ENCODE measurements at places on chromosomes 3 and 15.

DNA sequence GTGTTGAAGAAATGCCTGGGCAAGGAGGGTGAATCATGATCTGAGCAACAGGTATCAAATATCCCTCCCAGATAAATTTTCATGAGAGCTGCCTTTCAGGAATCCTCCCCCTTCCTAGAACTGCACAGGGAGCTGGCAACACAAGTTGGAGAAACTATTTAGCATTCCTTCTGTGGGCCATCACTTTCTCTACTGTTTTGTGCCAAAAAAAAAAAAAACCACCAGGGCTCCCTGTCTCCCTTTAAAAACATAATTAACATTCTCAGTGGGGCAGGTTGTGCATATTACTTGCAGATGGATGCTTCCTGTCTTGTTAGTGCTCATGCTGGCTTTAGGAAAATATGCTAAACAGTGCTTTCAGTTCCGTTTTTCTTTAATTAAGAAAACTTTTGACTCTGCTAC, 234.9 kb upstream of the LMCD1 start:
- no peak for DNase-seq

DNA sequence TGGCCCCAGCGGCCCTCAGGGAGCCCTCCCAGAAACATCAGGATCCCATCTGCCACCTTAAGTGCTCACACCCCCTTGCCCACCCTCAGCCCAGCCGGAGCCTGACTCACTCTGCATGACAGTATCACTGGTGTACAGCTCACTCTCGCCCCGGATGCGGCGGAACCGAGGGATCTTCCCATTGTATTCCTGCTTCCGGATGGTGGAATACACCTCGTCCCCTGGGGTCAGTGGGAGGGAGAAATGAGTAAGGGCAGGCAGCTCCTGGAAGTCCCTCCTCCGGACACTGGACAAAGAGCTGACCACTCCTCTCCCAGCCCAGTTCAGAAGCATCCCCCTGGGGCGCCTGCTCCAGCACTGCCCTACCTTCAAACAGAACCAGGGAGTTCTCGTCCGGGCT, 16.5 kb downstream of the SEMA7A start:
- no peak for DNase-seq

GRCh38 chr3:130712718-130713423, 33.8 kb downstream of the PIK3R4 start:
- DNase-seq, result no peak

DNA sequence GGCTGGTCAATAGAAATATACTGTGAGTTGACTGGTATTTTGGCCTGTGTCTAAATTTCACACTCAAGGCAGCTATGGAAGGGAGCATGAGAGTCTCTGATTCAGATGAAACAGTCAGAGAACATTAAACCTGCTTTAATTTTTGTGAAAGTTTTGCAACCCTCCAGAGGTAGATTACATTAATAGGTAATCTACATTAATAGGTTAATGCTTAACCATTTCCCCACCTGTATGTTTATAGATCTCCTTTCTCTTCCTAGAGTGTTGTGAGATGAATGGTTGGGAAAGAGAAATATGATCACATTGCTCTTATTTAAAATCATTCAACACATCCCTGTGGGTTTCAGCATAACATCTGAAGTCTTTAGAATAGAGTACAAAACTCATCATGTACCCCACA, 586.9 kb upstream of the DPPA4 start:
- DNase-seq, result no peak

DNA sequence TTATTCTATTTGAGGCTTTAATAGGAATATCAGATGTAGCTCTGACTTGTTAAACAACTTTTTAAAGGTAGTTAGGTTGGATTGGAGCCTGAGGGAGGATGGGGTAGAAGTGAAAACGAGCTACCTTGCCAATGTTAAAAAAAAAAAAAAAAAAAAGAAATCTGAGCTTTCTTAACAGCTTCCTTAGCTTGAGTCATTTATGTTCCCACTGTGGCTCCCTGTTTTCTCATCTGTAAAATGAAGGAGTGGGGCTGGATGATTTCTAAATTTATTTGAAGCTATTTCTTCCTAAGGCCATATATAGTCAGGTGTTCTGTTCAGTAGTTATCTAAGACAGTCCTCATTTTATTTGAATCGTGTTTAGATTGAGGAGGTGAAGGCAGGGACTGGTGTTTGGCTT, 105.7 kb downstream of the EDEM1 start:
- no peak for DNase-seq

- DNase-seq, result no peak
These were observed 458.2 kb upstream of the MDFIC2 start for GRCh38 chr3:70770650-70771049.

DNA sequence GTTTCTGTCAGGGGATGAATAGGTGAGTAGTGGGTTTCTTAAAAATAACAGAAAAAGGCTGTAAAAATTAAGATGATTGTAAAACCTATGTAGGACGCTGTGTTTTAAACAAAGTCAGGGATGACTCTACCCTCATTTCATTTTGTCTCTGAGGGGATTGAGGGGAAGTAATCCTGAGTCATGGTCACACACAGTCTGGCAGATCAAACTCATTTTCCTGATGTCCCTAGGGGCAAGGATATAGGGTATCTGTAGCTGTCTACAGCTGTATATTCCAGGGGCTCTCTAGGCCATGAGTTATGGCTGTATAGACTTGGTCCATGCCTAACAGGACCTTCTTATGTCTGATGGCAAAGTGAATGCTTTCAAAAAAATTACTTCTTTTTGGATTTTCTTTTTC, 421.1 kb downstream of the PDCD6IP start:
- no peak for DNase-seq

- DNase-seq, result no peak
These were observed 83.7 kb downstream of the ETV5 start for GRCh38 chr3:186025161-186025560.

GRCh38 chr3:19220311-19220710, 72.0 kb downstream of the KCNH8 start:
- no peak for DNase-seq

DNA sequence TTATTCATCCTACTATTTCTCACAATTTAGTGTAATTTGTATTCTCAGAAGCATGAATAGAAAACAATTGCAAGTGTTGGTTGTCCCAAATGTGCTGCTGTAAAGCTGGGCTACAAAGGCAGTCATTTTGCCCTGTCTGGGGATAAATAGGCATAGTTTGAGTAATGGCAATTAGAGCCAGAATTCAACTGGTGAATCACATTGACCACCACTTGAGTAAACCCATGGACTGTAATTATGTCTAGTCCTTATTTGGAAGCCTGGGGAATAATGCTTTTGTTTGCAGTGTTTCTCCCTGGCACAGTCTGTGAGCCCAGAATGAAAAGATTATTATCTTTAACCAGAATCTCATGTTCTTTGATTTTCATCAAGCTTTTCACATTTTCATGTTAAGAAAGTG, 30.5 kb upstream of the CHL1 start:
- DNase-seq, result no peak

DNA sequence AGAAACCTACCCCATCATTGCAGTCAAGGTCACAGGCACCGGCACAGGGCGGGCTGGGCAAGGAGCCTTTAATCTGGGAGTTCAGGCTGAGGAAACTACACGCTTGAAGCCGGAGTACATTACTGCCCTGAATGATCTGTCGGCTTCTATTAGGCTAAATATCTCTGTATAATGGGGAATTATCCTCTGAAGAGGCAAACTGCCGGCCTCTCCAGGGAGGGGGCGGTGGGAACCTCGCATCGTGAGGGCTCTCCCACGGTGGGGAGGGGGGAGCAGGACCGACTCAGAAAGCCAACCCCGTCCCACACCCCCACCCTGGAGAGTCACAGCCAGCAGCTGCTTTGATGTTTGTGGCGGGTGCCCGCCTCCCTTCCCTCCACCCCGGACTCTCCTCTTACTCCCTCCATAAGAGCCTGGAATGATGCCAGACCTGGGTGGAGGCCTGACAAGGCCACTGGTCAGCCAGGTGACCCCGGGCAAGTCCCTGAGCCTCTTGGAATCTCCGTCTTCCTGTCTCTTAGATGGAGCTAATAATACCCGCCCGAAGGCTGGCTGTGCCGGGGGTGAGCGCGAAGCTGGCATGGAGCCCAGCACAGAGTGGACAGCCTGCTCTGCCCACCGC, 63.4 kb upstream of the LINGO1 start:
- DNase-seq, result no peak

DNA sequence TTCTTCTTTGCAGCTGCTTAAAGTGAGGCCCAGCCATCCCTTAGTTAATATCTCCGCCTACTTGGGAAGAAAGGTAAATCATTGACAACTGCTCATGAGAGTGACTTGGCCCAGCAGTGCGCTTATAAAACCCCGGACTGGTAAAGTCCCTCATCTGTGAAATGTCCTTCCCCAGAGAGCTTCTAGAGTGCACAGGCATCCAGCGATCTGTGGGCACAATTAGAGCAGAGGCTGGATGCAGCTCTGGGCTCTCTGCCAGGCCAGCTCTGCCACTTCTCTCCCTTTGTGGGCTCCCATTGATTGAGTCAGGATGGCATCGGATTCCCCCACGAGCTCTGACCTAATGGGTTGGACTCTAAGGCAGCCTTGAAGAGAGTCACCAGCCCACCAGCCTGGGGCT, 219.0 kb upstream of the LINGO1 start:
- DNase-seq, result no peak

- no peak for DNase-seq
These were observed 22.2 kb upstream of the IDH2 start for GRCh38 chr15:90124507-90124906.

- no peak for DNase-seq
These were observed 82.0 kb upstream of the SOX2 start for GRCh38 chr3:181629711-181630110.

DNA sequence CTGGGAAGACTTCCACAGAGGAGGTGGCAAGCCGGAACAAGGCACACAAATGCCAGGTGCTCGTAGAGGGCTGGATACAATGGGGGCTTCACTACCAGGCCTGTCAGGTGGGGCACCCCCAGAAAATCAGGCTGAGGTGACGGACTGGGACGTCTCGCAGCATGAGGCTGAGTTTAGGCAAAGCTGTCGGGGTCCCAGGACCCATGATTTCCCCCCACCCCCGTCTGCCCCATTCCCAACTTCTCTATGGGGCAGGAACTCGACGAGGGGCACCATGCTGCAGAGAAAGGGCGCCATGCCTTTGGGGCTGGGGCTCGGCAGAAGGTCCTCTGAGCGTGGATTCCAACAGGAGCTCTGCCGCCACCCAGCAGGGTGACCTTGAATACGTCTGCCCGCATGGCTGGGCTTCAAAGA, 65.7 kb upstream of the HES1 start:
- DNase-seq, result no peak

GRCh38 chr15:77186594-77187011, 115.7 kb upstream of the TSPAN3 start:
- DNase-seq, result no peak

- no peak for DNase-seq
These were observed 5.1 kb downstream of the SPESP1 start for GRCh38 chr15:68935400-68935937.

GRCh38 chr15:80160570-80161156, 7.9 kb downstream of the FAH start:
- DNase-seq, result peak; percentile 54

- DNase-seq, result no peak
These were observed 21.1 kb downstream of the GTF2E1 start for GRCh38 chr3:120763601-120764000.

- DNase-seq, result no peak
These were observed 411.8 kb upstream of the GRM7 start for GRCh38 chr3:6449099-6449498.

GRCh38 chr3:139640456-139640855, 37.3 kb downstream of the NMNAT3 start:
- no peak for DNase-seq

- DNase-seq, result no peak
These were observed 93.0 kb upstream of the EIF1B start for GRCh38 chr3:40216471-40216870.

DNA sequence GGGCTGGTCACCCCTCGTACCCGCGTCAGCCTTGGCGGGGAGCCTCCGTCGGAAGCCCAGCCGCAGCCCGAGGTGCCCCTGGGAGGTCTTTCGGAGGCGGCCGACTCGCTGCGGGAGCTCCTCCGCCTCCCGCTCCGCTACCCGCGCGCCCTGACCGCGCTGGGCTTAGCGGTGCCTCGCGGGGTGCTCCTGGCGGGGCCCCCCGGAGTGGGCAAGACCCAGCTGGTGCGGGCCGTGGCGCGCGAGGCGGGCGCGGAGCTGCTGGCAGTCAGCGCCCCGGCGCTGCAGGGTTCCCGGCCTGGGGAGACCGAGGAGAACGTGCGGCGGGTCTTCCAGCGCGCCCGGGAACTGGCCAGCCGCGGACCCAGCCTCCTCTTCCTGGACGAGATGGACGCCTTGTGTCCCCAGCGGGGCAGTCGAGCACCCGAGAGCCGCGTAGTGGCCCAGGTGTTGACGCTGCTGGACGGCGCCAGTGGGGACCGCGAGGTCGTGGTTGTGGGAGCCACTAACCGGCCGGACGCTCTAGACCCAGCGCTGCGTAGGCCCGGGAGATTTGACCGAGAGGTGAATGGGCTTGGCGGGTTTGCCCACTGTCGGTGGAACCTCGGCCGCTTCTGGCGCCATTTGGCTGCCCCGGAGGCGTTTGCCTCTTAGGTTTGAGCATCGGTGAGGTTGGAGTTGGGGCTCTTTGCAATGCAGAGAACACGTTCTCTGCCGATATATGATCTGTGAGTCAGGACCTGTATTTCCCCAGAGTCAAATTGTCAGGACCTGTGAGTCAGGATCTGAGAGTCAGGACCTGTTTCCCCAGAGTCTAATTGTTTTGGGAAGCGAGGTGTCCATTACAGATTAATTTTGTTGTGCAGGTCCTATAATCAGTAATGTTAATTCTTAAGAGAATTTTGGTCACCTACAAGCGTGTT, 24.9 kb upstream of the GATM start:
- DNase-seq, result no peak

DNA sequence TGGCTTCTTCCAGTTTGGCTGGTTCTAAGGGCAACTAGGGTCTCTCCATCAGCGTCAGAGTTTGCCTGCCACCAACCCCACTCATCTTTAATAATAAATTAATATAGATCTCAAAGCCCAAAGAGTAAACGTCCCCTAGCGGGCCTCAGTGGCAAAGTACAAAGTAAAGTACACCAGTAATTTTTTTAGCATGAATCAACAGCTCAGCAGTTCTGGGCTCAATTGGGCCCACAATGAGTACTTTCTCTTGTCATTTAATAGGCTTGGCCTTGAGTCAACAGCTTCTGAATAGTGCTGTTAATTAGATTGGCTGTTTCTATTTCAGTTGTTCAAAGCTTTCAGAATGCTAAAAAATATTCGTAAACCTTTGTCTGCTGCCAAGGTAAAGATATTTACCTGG, 89.0 kb upstream of the PFN2 start:
- DNase-seq, result no peak

DNA sequence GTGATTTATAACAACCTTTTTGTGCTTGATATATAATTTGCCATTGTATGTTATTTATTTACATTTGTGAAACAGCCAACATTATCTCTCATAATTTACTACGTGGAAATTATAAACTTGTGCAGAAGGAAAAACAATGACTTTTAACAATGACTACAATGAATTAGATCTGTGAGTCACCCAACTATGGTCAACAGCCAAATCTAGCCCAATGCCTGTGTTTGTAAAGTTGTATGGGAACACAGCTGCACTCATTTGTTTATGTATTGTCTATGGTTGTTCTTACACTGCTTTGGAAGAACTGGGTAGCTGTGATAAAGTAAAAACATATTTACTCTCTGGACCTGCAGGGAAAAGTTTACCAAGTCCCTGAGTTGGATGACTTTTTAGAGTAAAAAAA, 110.4 kb downstream of the OTOL1 start:
- DNase-seq, result no peak

Measured in AG09319 (cell line).